ENCODE measurements at places on chromosomes 2 and 18.

- DNase-seq = no peak
These were observed 1.8 kb downstream of the DPP4 start for GRCh38 chr2:162072181-162072702.

GRCh38 chr2:17106418-17106817, 411.8 kb downstream of the RAD51AP2 start:
- DNase-seq = no peak

GRCh38 chr2:37215250-37215649, 16.1 kb downstream of the CEBPZ start:
- DNase-seq = no peak

DNA sequence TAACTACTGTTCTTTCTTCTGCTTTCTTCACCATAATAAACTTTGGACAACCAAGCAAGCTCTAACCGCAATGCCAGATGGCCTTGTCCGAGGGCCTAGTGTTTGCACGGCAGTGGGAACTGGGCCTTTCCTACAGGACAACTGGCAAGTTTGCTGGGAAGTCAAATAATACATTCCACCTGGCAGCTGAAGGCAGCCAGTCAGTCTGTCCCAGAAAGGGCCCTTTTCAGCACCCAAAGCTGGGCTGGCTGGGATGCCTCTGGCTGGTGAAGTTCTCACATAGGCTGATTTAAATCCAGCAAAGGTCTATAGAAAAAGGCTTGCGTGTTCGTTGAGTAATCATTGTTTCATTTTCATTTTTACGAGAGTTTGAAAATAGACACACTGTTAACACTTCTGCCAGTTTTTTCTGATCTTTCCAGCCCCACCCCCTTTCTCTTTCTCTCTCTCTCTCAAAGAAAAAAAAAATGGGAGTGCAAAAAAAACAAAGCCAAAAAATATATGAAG, 110.0 kb upstream of the EPAS1 start:
- no peak for DNase-seq

DNA sequence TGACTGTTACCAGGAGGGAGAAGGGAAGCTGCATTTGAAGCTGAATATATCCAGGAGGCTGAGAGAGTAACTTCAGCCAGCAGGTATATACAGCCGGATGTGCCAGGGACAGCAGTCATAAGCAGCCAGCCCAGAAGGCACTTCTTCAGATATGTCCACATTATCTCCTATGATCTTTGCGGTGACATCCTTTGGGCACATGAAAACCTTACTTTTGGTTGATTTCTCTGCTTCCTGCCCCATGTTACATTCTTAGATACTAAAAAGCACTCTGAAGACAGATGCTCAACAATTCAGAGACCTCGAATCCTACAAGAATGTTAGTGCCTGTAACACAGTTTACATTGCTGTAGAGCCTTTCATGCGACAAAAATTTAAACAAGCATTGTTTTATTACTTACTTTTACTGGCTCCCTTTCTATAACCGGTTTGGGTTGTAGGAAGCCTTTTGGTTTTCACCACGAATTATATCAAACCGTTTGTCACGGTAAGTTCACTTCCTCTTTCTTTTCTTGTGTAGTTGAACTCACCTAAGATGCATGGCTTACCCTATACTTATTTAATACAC, 50.3 kb upstream of the TLK1 start:
- DNase-seq = no peak

- no peak for DNase-seq
These were observed 140.9 kb upstream of the CAPN13 start for GRCh38 chr2:30948130-30948529.

GRCh38 chr18:9404565-9405060, 70.0 kb downstream of the TWSG1 start:
- DNase-seq = no peak
